Thymus (tissue), 14 donors: ENCODE measurements at places on chromosomes 4 and X. TPM values are rescaled to one million over a fixed set of nuclear protein-coding genes. Genes with fewer than 3 reads are reported as not detected.
A peak's percentile ranks its signal among the peaks of the same experiment; 100 is the strongest.

The LUZP4 gene
- total RNA-seq: not detected

DNA sequence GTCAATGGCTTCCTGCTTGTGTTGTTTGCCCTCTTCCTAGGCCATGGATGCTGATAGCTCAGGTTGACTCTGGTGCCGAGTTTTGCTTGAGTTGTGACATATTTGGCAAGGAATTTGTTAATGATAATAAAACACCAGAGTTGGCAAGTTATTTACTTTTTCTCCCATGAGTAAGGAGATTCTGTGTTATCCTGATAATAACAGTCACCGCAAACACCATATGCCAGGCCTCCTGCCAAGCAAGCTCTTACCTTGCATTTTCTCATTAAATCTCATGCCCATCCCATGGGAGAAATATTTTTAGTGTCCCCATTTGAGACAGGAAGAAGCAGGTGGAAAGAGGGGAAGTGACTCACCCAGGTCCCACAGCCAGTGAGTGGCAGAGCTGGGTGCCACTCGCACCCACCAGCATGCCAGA lies 67.4 kb upstream of the CLCN4 start:
- DNase-seq: no peak

GRCh38 chr4:13492747-13493146 lies 8.6 kb upstream of the RAB28 start:
- DNase-seq: no peak

GRCh38 chrX:49102190-49102589 lies 21.3 kb downstream of the GPKOW start:
- no peak for DNase-seq

GRCh38 chr4:113026556-113026955 lies 22.9 kb upstream of the ANK2 start:
- DNase-seq: no peak

The MAGEB10 gene
- total RNA-seq: not detected

GRCh38 chrX:149903889-149904748 lies 23.1 kb downstream of the MAGEA8 start:
- DNase-seq: no peak

The UGT2B17 gene
- total RNA-seq: 0.28 TPM

GRCh38 chr4:171246948-171247347 lies 566.3 kb upstream of the GALNTL6 start:
- DNase-seq: no peak

DNA sequence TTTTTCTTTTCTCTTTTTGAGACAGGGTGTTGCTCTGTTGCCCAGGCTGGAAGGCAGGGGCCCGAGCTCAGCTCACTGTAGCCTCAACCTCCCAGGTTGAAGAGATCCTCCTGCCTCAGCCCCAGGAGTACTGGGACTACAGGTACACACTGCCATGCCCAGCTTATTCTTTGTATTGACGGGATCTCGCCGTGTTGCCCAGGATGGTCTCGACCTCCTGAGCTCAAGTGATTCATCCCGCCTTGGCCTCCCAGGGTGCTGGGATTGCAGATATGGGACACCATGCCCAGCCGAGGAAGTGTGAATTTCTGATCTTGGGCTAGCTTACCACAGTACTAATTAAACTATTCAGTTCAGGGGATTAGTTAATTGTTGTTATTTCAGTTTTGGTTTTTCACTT lies 28.6 kb upstream of the FAM193A start:
- no peak for DNase-seq

The ZNF518B gene
- total RNA-seq: 25.5 TPM

The SHROOM3 gene
- total RNA-seq: 1.7 TPM

The MAGEE1 gene
- 0.85 TPM for total RNA-seq

DNA sequence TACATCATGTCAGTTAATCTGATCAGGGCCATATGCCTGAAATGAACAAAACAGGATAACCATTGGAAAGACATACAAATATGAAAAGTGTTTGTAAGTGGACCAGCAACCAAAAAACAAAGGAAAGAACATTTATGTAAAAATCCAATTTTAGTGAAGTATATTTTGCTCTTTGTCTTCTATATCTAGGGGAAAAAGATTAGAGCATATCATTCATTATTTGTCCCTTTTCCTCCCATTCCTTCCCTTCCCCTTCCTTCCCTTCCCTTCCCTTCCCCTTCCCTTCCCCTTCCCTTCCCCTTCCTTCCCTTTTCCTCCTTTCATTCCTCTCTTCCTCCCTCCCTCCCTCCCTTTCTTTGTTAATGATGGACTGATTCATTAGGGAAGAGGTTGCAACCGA lies 1.8 kb upstream of the GNRHR start:
- no peak for DNase-seq

GRCh38 chr4:8198906-8199593 lies at the start of gene SH3TC1:
Gene SH3TC1, plus strand, starts transcription at chr4:8199290. Its CDS starts 5,905 bp downstream, at chr4:8205195.
- DNase-seq: peak; percentile 49

GRCh38 chrX:71618303-71618721 lies at the start of gene CXCR3:
Gene CXCR3, minus strand, starts transcription at chrX:71618511. Its CDS starts 62 bp downstream, at chrX:71618449.
- no peak for DNase-seq

The TBC1D8B gene
- total RNA-seq: 1.5 TPM

The TRPC5OS gene
- total RNA-seq: 0.09 TPM

- DNase-seq: no peak
Observed at GRCh38 chr4:86512631-86513030, 81.5 kb upstream of the PTPN13 start.

The CDS1 gene
- total RNA-seq: 2.0 TPM

GRCh38 chr4:175469514-175469913 lies 342.6 kb downstream of the GPM6A start:
- no peak for DNase-seq

GRCh38 chr4:3729188-3729881 lies 36.9 kb upstream of the ADRA2C start:
- no peak for DNase-seq

DNA sequence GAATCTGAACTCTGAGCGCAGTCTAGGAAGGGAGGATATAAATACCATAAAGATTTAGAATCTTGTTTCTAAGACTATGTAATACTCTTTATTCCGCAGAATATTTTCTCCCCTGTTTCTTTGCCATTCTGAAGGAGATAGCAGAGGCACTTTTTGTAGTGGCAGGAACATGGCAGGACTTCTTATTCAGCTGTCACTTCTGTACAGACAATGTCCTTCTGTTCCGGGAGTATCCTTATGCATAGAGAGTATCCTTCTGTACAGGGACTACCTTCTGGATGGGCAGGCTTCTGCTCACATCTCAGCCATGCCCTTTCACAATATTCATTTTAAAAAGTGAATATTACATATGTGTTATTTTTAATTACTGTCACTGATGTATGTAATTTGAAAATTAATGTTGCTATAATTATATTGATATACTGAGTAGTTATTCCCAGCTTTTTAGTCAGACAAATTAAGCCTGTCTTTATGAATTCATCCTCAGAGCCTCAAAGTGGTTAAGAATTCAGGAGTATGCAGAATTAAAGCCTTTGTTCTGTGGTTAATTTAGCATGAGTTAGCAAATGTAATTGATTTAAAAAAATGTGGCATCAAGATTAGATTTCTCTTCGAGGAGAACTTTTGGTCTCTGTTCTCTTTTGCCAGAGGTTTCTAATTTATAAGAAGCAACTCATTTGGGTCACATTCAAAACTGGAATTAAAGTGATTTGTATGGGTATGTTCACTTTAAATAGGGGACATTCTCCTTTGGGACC lies 174.4 kb downstream of the FHIP1A start:
- DNase-seq: no peak

GRCh38 chr4:7024336-7024890 lies 18.8 kb upstream of the TADA2B start:
- no peak for DNase-seq

DNA sequence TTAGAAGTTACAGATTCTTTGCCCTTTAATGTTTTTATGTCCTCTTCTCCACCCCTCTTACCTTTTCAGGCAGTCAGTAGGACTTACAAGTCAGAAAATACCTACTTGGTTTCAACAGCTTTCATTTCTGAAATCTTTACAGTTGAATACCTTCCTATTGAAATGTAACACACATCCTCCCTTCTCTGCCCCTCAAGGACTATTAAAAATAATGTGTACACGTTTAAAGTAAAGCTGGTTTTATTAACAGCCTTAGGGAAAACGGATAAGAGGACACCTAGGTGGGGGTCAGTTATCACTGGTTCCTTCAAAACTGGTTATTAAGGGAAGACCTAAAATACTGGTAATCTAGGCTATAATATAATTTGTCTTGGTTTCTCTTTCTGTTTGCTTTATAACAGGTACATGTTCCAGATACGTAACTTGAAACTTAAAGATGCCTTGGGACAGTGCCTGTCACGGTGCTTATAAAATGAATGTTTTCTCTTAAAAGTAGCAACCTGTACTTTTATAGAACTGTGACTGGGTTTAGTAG lies 1.8 kb downstream of the CCSER1 start:
- DNase-seq: peak; percentile 2

DNA sequence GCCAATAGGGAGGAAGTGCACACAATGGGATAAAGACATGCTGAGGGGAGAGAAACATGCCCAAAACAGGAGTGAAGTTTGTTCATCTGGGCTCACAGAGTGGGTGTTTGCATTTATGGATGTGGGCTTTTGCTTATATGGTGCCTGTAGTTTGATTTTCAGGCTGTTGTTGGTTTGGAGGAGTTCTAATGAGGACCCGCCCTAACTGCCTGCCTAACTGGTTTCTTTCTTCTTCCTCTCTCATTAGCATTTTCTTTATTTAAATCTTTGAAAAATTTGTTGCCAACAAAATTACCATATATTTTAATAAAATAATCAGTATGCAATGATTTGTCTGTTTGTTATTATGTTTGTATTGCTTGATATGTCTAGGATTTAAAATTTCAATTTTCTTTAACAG lies 1965.8 kb downstream of the C4orf33 start:
- no peak for DNase-seq

GRCh38 chrX:135015523-135016245 lies 6.7 kb downstream of the RTL8B start:
- DNase-seq: no peak

- no peak for DNase-seq
Observed at GRCh38 chr4:125781651-125782050, 466.9 kb downstream of the FAT4 start.

The UBL4A gene
- total RNA-seq: 29.9 TPM

DNA sequence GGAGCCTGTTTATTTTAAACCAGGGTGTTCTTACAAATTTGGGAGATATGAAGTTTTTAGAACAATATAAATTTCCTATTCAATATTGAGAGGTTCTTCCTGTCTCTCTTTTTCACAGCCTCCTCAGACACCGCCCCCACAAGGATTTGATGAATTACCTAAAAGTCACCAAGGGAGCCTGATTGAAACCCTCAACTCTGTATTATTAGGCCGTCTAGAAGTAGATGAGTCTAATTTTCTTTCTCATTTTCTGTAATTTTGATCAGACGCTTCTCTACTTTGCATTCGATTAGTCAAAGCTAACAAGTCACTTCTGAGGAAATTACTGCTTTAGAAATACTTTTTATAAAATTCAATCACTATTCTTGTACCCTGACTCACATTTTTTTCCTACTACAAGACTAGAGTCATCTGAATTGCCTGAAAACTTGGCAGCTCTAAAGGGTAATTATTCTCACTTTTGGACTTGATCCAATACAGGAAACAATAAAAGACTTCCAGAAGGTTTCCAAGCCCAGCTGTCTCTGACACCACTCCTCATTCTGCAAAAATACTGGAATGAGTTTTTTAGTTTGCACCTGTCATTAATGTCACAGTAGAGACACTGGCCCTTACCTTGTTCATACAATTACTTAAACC lies 111.2 kb downstream of the ELOVL6 start:
- no peak for DNase-seq

The SNX25 gene
- total RNA-seq: 8.5 TPM

- DNase-seq: no peak
Observed at GRCh38 chrX:67789536-67789935, 245.7 kb downstream of the AR start.

The GUF1 gene
- 13.6 TPM for total RNA-seq
